Epithelial cell of proximal tubule (primary cell): ENCODE measurements at places on chromosomes 13 and 19. TPM values are rescaled to one million over a fixed set of nuclear protein-coding genes. Genes with fewer than 3 reads are reported as not detected.
A peak's percentile ranks its signal among the peaks of the same experiment; 100 is the strongest.

MYO16 gene
- total RNA-seq, result 0.29 and 1.2 TPM in 2 replicates

SH2D3A gene
- 26.6 and 27.6 TPM in 2 replicates for total RNA-seq

APOC1 gene
- 11.4 and 12.3 TPM in 2 replicates for total RNA-seq

OR7G1 gene
- total RNA-seq, result not detected in 2 replicates

MZT1 gene
- 22.5 and 42.1 TPM in 2 replicates for total RNA-seq

CYP4F11 gene
- total RNA-seq, result not detected in 2 replicates

LILRB4 gene
- not detected in 2 replicates for total RNA-seq

COL4A1 gene
- total RNA-seq, result 426 and 547 TPM in 2 replicates

DNA sequence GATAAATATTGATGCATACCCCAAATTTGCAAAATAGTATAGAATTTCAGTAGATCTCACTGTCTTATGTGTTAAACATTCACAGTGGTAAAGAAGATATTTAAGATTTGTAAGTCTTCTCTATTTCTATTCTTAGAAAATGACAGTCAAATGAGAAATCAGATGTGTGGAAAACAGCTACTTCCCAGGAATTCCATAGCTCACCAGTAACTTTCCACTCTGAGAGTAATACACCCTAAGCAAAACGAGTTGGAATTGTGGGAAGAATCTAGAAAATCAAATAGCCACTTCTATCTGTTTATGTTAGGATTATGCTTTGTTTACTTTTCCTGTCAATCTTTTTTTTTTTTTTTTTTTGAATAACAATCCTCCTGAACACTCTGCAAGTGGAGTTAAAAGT lies 69.1 kb downstream of the FLT1 start:
- no peak for DNase-seq

DNA sequence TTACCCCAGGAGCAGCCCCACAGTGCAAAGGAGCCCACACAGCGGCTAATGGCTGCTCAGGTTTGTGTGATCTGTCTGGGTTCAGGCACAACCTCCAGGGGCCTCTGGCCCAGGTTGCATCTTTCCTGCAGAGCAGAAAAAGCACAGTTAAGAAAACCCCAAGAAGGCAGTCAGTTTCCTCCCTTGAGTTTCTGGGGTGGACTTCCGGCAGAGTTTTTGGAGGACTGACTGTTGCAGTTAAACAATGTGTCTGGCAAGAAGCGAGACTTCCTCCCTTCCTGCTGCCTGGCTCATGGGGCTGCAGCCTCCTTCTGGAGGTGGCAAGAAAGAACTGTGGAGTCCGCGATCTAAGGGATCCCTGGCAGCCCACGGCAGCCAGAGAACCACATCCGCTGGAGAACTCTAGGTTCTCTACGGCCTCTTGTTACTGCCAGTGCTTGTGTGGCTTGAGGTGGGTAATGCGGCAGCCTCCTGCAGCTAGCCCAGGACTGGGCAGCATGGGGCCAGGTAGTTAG lies 114.4 kb downstream of the ZDHHC20 start:
- DNase-seq, result no peak

DNA sequence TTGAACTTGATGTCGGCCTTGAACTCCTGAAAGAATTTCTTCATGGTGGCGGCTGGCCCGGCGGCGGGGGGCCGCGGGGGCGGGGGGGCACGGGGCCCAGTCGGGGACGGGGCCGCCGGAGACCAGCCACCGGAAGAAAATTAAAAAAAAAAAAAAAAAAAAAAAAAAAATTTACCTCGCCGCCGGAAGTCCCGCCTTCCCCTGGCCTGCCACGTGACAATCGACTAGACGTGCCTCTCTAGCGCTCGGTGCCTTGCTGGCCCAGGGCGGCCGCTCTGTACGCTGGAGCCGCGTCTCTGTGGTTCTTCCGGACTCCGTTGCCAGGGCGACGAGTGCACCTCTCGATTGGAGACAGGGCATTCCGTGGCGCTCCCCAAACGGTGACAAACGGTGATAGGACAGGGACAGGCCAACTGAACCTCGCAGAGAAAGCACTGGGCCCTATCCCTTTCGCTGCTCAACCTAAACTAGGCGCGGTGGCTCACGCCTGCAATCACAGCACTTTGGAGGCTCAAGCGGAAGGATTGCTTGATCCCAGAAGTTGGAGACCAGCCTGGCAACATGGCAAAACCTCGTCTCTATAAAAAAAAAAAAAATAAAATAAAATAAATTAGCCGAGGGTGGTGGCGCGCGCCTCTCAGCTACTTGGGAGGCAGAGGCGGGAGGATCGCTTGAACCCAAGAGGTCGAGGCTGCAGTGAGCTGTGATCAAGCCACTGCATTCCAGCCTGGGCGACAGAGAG lies at the start of gene UBXN6:
Gene UBXN6 (minus strand): TSS at position 141 of the 742 bp plus-strand sequence. CDS start 97 bp downstream, at position 44.
- DNase-seq, result peak; percentile 73

DNA sequence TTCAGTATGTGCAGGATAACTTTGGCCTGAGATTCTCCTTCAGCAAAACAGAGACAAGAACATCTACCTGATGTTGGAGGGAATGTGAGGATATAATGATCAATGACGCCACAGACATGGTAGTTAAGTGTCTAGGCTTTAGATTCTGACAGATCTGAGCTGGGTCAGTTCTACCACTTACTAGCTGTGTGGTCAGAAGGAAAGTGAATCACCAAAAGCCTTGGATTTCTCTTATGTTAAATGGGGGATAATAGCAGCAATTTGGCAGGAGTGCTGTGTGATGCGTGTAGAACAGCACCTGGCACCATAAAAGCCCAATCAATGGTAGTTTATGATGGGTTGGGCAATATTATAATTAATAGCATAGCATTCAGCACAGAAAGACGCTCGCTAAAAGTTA lies 41.7 kb downstream of the RXFP2 start:
- DNase-seq, result no peak

- no peak for DNase-seq
Measured at GRCh38 chr13:36174923-36175322, 39.4 kb downstream of the SOHLH2 start.

DNA sequence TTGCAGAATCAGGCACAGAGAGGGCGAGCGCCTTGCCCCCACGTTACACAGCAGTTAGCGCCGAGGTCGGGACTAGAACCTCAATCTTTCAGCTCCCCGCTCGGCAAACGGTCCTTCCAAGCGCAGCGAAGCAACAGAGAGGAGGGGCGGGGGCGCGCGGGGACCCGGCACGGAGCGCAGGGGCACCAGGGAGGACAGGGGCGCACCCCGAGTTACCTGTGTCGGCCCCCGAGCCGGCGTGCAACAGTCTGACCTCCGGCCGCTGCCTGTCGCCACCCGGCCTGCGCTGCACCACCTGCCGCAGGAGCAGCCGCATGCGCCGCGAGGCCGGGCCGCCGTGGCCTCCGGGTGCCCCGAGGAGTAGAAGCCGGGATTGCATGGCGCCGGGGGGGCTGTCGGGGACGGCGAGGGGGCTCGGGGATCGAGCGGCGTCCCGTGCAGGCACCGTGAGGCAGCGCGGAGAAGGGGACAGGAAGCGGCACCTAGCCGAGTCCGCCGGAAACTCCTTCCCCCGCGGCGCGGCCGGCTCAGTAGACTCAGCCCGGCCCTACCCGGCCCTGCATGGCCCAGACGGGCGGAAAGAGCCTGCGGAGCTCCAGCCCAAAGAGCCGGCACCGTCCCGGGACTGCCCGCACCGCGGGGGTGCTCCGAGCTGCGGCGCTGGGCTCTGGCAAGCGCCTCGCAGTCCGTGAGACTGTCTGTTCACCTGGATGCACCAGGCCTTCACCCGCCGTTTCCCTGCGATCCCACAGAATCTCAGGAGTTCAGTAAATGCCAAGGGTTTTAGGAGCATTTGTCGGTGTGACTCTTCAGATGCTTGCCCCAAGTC lies at the start of gene VWA8:
Gene VWA8 (minus strand): TSS at position 473 of the 829 bp plus-strand sequence. CDS start 94 bp downstream, at position 379.
- DNase-seq, result no peak

GRCh38 chr13:27347211-27347772 lies 76.7 kb downstream of the RASL11A start:
- DNase-seq, result no peak

DNA sequence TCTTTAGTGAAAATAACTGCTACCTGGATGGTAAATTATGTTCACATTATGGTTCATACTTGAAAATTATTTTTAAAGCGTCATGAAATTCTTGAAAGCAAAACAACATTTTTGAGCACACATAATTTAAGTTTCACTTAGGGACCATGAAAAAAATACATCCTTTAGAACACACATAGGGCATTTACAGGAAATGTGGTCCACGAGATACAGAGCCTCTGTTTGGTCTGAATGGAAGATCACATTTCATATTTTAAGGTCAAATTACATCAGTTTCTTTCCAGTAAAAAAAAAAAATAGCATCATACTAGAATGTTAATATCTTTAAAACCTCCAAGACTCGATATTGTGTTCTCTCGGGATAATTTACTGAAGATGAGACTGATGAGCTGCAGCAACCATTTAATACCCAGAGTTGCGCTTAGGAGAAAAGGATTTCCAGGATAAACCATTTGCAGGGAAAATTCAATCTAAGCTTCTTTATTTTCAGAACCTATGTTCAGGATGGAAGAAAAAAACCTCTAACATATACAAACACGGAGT lies 720.7 kb downstream of the DIAPH3 start:
- DNase-seq, result no peak

DNA sequence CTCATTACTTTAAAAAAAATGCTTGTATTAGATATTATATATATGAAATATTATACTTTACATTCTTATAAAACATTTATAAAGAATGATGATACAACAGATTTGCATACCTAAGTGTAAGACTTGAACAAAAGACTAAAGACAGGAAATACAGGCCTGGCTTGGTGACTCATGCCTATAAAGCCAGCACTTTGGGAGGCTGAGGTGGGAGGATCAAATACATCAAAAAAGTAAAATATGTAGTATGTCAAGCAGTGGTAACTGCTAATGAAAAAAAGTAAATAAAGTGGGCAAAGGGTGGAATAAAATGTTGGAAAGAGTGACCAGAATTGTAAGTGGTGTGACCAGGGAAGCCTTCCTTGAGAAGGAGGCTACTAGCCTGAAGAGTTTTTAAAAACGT lies 133.7 kb downstream of the GGACT start:
- DNase-seq, result no peak

- no peak for DNase-seq
Measured at GRCh38 chr19:15838351-15838750, 22.9 kb upstream of the OR10H1 start.

GRCh38 chr19:43446746-43447489 lies 18.5 kb downstream of the LYPD3 start:
- no peak for DNase-seq

GRCh38 chr13:37747071-37747612 lies 122.4 kb downstream of the TRPC4 start:
- no peak for DNase-seq

DNA sequence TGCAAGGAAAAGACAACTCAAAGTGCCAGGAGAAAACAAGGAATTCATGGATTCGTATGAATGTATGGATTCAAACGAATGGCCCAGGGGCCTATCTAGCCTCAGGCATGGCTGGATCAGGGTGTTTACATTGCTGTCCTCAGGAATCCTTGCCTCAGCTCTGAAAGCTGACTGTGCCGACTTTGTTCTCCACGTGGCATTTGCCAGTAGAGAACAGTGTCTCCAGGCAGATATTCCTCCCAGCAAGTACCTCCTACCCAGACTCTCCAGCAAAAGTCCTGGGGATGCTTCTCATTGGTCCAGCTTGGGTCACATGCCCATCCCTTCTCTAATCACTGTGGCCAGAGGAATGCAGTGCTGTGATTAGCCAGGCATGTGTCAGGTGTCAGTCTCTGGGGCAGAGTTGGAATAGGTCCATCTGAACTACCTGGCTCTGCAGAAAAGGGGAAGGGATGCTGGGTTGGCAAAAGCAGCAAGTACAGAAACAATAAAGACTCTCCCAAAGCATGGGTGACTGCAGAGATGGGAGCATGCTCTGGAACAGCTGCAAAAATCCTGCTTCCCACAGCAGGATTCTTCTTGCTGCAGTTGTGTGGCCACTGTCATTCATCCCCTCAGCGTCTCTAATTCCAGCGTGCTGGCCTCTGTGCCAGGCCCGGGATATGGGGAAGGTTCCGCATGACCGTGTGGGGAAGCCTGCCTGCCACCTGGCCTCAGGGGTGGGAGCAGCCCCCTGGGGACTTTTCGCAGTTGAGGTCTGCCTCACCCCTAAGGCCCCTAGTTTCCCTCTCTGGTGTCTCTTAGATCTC lies 30.0 kb downstream of the CCNE1 start:
- no peak for DNase-seq

DNA sequence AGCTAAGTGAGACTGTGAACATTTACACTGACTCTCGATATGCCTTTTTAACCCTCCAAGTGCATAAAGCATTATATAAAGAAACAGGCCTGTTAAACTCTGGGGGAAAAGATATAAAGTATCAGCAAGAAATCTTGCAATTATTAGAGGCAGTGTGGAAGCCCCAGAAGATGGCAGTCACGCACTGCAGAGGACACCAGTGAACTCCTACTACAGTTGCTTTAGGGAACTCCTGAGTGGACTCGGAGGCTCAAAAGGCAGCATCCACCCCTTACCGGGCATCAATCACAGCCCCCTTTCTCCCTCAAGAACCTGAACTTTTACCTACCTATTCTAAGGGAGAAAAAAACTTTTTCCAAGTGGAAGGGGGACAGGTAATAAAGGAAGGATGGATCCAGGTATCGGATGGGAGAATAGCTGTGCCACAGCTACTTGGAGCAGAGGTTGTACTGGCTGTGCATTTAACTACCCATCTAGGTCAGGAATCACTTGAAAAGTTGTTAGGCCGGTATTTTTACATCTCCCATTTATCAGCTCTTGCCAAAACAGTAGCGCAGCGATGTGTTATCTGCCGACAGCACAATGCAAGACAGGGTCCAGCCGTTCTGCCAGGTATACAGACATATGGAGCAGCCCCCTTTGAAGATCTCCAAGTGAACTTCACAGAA lies 80.1 kb downstream of the ZNF486 start:
- DNase-seq, result no peak

DNA sequence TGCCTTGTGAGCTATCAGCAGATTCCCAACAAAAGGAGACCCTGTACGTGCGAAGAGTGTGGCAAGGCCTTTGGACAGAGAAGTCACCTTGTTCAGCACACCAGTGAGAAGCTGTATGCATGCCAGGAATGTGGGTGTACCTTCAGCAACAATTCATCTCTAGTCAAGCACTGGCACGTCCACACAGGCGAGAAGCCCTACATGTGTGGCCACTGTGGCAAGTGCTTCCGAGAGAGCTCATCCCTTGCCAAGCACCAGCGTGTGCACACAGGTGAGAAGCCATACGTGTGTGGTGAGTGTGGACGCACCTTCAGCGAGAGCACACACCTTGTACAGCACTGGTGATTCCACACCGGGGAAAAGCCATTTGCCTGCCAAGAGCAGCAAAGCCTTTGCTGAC lies 7.6 kb upstream of the ZSCAN22 start:
- no peak for DNase-seq

DNA sequence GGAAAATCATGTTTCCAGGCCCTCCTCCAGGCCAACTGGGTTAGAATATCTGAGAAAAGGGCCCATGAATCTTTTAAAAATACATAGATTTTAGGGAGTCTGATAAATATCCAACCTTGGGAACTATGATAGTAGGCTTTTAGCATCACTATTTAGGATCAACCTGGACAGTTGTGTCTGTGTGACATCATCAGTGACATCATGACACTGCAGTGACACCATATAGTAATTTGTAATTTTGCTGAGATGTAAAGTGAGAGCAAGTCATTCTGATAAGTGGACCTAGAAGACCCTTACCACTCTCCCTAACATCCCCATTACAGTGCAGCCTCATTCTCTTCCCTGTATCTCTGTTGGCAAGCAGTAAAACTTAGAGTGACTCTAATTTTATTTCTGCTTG lies 14.1 kb downstream of the GPALPP1 start:
- no peak for DNase-seq

- peak; percentile 40 for DNase-seq
Measured at GRCh38 chr13:21478881-21479808, 20.0 kb upstream of the ZDHHC20 start.
